ENCODE measurements at places on chromosomes 1 and 21. TPM values are rescaled to one million over a fixed set of nuclear protein-coding genes. Genes with fewer than 3 reads are reported as not detected.

PLA2G2C gene
- not detected for total RNA-seq

DNA sequence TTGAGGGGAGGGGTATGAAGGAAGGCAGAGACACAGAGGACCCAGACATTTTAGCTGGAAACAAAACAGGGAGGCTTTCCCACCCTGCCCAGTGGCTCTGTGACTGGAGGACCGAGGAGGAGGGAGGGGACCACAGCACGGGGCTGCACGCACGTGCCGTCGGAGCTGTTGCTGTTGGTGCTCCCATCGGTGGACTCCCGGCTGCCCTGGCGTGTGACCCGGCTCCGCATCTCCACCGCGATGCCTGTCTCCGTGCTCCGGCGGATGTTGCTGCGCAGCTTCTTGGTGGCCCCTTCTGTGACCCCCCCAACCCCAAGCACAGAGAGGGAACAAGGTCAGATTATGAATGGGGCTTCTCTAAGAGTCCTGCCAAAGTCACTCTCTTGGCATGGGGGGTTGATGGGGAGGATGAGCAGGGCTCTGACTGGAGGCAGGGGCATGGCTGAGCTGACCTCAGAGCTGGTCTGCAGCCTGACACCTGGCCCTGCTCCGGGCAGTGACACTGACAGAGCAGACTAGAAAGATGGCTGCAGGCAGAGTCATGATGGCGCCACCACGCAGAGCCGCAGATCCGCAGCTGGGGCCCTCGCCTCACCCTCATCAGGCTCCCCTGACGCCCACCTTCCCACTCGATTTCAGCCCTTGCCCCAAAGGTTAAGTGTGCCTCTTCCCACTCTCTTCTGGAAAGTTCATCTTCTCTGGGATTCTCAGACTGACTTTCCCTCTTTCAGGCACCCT is 29.6 kb downstream of the RIMS3 start:
- H3K4me3 ChIP-seq, result no peak overlapping the region
- no peaks in the 10 kb centered on the region for H3K36me3 ChIP-seq
- no peak overlapping the region for H3K27ac ChIP-seq
- peak; percentile 20 for DNase-seq
- no peaks in the 10 kb centered on the region for H3K27me3 ChIP-seq

DNA sequence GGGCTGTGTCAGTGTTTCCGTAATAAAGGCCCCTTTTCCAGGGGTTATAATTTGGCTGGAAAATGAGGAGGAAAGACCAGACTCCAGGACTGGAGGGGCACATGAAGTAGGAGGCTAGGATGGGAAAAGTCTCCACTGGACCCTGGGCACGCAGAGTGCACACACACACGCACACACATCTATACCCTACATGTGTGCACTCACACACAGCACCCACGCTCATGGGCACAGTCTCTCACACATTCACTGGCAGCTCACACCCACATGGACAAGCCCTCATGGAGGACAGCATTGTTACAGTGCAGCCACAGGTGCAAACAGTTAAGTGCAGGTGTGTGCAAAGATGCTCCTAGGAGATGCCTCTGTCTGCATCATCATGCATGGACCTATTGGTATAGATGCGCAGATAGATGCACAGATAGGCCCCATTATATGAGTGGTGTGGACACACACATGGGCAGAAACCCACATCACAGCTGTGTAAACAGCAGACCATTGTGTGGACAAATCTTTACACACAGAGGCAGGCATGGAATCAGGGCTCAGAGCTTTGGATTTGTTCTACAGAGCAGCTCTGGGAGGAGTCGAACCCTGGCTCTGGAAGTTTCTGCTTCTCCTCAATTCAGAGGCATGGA is 9.1 kb upstream of the RUNX3 start:
- H3K4me1 ChIP-seq, result no peaks in the 10 kb centered on the region
- no peaks in the 10 kb centered on the region for H3K36me3 ChIP-seq
- no peak overlapping the region for H3K27ac ChIP-seq
- no peak overlapping the region for H3K4me3 ChIP-seq
- peaks cover 19% of the 10 kb centered on the region for H3K27me3 ChIP-seq

- H3K27ac ChIP-seq, result no peak overlapping the region
- H3K36me3 ChIP-seq, result no peaks in the 10 kb centered on the region
- no peaks in the 10 kb centered on the region for H3K4me1 ChIP-seq
- H3K27me3 ChIP-seq, result no peaks in the 10 kb centered on the region
- no peak overlapping the region for H3K4me3 ChIP-seq
Measured at GRCh38 chr1:159993911-159994310, 37.9 kb downstream of the PIGM start.

DNA sequence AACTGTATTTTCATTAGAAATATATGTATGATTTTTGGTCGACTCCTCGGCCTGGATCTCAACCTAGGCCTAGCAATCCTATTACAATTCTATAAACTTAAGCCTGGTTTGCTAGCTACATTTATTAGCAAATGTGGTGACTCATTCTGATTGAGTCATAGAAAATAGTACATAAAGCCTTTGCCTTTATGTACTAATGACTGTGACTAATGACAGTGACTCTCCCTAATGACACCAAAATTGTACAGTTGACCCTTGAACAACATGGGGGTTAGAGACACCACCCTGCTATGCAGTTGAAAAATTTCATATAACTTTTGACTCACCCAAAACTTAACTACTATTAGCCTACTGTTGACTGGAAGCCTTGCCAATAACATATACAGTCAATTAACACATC is 78.9 kb downstream of the CLEC20A start:
- no peak overlapping the region for H3K27ac ChIP-seq
- H3K4me1 ChIP-seq, result no peaks in the 10 kb centered on the region
